ENCODE measurements at places on chromosomes 4 and X.

GRCh38 chr4:13427599-13428325, 56.4 kb downstream of the RAB28 start:
- DNase-seq, result no peak

DNA sequence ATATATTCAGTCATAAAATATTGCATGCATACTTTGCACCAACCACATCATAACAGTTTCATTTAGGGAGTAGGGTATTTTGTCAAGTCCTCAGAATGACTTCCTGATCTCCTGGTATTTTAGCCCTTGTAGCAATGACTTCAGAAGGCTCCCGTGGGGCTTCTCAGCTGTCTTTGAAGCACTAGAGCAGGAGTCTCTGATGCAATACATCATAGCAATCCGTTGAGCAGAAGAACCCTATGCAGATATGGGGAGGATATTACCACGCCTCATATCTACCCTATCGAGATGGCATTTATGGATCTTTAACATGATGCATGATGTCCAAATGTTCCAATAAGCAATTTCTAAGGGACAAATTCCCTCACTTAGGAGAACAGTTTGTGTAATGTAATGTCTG, 373.7 kb upstream of the FTHL17 start:
- no peak for DNase-seq

GRCh38 chrX:78769101-78769755, 21.7 kb downstream of the LPAR4 start:
- no peak for DNase-seq

DNA sequence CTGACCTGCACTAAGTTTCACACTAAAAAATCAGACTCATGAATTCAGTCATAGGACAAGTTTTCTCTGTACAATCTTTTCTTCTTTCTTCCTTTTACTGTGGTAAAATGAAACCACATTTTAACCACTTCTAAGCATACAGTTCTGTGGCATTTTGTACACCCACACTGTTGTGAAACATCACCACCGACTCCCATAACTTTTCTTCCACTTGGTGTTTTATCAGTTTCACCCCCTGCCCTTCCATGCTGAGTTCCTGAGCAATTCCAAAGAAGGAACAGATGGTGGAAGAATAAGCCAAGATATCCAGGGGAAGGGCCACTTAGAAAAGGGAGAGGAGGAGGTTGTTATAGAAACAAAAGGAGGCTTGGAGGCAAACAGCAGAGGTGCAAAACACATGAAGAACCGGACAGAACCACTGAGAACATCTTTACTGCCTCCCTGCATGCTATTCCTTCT, 22.6 kb downstream of the SLC25A4 start:
- DNase-seq, result no peak

GRCh38 chr4:118769161-118769560, 66.8 kb downstream of the SEC24D start:
- no peak for DNase-seq

GRCh38 chr4:78704981-78705683, 71.0 kb upstream of the BMP2K start:
- no peak for DNase-seq

DNA sequence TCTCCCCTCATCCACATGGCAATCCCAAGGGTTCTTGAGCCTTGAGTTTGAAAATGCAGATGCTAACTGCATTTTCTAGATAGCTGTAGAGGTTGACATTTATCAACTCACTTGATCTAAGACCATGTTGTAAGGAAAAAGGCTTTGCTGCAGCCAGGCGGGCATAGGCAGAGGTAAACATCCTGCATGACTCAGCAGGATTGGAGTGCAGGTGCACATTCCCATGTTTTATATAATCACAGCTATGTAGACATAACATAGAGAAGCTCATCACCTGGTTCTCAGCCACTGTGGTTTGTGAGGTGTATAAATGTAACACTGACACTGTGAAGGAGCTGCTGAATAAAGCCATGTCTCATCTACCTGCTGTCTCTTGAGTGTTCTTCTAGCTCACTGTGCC, 62.3 kb upstream of the PDE5A start:
- no peak for DNase-seq

DNA sequence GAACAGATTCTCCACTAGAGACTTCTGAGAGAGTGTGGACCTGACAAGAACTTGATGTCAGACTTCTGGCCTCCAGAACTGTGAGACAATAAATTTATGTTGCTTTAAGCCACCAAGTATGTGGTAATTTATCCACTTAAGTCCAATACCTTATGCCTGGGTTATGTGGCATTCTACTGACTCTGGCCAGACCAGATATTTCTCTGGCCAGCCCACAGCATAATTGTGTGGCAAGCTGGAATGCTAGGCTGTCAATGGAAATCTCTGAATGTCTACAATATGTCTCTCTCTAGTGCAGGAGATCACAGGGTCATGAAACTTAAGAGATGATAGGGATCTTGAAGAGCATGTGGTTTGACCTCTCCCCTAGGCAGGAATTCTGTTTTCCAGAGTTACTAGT, 251.0 kb downstream of the ZNF674 start:
- DNase-seq, result no peak

DNA sequence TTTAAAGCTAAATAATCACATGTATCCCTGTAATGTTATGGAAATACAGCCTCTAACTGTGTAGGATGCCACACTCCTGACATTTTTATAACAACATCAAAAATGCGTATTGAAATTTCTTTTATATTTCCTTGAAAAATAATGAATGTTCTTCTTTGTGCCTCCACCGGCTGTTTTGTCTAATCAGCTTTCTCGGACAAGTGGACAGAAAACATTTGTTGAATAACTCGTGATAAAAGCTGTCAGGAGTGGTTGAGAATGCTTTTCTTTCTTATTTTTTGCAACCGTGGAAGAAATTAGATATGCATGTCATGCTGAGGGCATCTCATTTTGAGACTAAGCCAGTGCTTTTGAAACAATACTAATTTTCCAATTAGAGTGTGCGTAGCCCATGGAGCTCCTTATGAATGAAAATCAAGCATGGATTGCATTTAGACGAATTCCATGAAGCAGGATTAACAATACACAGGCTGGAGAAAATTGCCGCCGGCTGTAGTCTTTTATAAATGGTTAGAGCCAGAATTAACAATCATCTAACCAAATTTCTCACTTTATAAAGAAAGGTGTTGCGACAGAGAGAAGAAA, 614.5 kb upstream of the LCORL start:
- DNase-seq, result no peak

DNA sequence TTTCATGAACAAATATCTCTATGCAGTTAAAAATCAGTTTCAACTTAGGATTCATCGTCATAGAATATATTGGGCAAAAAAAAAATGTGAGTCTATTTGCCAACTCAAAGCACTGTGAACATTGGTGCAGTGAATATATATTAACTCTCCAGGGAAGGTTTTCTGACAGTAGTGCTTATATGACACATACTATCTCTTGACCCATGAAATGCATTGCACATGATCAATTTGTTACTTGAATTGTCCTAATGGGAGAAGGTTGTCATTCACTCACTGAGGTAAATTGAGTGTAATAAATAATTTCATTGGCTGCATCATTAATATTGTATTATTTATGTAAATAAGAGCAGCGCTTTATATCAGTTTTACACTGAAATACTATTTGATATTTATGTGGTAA, 2458.5 kb downstream of the ARAP2 start:
- no peak for DNase-seq

GRCh38 chr4:63505714-63506460, 903.4 kb downstream of the TECRL start:
- no peak for DNase-seq

- DNase-seq, result no peak
Observed at GRCh38 chr4:90181644-90182043, 54.5 kb downstream of the CCSER1 start.

DNA sequence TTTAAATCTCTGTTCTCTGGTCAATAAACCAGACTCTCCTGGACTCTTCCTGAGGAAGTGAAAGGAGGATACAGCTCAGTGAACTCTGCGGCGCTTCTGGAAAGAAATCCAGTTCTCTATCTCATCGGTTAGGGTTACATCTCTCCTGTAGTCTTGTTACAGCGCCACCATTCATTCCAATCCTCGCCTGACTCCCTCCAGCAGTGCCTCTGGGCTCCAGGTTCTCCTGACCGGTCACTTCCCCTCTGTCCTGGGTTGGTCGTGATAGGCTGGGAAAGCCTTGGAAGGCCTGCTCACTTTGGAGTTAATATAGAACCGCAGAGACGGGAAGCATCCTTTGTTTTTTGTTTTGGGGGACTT, 97.0 kb upstream of the STOX2 start:
- no peak for DNase-seq

- no peak for DNase-seq
Observed at GRCh38 chrX:120753413-120754251, 122.0 kb downstream of the CT47B1 start.

DNA sequence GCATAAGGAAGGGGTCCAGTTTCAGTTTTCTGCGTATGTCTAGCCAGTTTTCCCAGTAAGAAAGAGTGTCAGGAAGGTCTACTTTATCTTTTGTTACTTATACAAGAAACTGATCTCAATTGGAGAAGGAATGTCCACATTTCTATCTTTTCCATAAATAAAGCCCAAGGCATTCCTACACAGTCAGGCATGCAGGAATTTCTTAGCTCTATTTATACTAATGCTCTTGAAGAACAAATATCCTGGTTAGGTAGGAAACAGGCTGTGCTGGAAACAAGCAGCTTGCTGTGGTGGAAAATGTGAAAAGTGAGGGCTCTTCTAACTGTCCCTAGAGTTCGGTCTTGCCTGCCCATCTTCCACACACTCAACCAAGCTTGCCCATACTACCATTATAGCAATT, 37.9 kb upstream of the PITX2 start:
- no peak for DNase-seq

- DNase-seq, result no peak
Observed at GRCh38 chr4:112589206-112589605, 47.5 kb downstream of the ZGRF1 start.

DNA sequence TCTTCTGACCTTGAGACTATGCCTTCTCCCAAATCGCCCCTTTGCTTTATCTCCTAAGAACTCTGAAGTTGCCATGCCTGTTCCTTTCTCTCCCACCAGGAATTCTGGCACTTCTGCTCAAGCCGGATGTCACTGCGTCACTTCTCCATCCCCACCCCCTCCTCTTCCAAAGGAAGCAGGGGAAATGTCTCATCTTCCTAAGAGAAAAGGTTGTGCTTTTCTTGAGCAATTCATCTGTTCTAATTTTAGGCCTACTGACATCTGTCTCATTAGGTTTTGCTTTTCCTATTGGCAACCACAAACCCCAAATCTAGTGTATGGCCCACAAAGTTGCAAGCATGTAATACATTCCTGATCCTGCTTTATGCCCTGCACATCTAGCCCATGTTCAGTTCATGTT, 163.1 kb upstream of the PLAC1 start:
- DNase-seq, result no peak

DNA sequence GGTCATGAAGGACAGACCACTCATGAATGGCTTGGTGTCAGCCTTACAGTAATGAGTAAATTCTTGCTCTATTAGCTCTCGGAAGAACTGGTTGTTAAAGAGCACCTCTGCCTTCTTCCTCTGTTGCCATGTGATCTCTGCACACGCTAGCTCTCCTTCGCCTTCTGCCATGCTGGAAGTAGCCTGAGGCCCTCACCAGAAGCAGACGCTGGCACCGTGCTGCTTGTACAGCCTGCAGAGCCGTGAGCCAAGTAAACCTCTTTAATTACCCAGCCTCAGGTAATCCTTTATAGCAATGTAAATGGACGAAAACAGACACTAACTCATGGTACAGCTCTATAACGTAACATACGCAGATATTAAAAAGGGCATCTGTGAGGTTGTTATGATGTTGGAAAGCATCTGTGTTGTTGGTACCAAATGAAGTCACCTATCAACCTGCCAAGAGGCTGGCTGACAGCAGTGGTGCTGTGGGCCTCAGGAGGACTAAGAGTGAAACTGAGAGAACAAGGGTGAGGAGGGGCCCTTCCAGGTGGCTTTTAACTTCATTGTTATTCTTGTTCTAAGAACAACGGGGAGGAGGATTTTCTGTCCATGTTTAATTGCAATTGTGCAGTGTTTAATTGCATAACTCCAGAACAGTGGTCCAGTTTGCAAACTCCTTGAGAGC, 69.2 kb downstream of the CRMP1 start:
- DNase-seq, result no peak

GRCh38 chrX:133191739-133192039, 26.5 kb downstream of the TFDP3 start:
- DNase-seq, result no peak

DNA sequence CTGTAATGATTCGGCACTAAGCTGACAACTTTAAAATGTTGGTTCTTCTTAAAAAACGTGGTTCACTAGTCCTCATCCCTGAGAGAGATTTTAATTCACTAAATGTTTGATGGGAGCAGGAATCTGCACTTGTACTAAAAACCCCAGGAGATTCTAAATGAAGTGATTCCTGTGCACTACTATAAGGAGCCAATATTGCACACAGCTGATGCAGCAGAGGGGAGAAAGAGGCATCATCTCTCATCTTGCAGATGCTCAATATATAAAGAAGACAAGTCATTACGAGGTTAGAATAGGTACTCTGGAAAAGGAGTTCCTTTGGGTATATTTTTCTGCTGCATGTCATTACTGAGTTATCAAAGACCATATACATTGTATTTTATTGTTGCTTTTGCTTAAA, 207.6 kb upstream of the RASGEF1B start:
- DNase-seq, result no peak

DNA sequence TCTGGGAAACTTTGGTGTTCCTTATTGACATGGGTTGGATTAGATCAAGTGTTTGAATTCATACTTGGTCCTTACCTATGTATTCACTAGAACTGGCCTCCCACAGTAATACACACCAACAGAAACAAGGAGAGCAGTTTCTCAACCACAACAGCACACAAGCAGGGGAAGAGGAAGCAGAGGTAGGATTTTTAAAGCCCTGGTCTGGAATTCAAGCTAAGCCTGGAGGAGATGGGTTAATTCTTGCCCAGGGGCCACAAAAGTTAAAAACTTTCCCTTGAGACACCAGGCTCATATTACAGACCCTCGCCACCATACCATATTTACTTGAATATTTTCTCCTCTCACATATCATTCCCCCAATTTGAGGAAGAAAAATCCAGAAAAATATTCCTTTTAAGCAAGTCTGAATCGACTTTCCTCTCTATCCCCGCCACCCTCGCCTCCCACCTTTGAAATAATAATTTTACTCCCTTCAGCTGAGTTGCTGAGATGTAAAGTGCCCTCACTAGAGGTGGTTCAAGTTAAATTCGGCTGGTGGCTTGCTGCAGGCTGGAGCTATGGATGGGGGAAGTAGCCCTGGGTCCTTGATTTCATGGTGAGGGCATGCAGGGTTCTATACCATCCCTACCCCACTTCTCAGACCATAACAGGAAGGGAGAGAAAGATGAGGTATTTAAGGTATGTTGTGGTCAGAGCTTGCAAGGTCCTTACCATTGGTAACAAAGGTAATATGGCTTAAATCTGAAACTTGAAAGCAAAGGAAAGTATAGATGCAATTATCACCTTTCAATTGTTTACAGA, 440.2 kb downstream of the INPP4B start:
- DNase-seq, result no peak

GRCh38 chrX:22634083-22634482, 361.4 kb downstream of the CBLL2 start:
- no peak for DNase-seq

DNA sequence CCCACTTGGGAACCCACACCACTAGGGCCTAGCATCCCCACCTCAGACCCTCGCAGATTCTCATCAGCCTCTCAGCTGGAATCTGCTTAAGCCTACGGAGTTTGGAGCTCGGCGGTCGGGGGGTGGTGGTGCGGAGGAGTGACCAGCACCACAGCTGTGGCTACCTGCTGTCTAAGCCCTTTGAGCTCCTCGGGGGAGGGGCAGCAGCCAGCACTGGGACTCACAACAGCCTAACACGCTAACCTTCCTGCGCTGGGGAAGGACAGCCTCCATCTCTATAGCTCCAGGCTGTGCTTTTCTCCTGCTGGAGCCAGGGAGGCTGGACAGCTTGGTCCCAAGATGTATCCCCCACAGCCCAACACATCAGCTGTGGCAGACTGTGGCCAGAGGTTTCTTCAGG, 281.5 kb downstream of the USP46 start:
- no peak for DNase-seq

Data from dorsolateral prefrontal cortex (tissue), 122 donors.